ENCODE measurements at places on chromosomes 4 and X. TPM values are rescaled to one million over a fixed set of nuclear protein-coding genes. Genes with fewer than 3 reads are reported as not detected.

GRCh38 chr4:108272046-108272445, 103.3 kb upstream of the LEF1 start:
- DNase-seq: peak; percentile 88

GRCh38 chr4:119034276-119035008, 101.2 kb upstream of the MYOZ2 start:
- no peak for DNase-seq

Gene CT47B1
- total RNA-seq: not detected

DNA sequence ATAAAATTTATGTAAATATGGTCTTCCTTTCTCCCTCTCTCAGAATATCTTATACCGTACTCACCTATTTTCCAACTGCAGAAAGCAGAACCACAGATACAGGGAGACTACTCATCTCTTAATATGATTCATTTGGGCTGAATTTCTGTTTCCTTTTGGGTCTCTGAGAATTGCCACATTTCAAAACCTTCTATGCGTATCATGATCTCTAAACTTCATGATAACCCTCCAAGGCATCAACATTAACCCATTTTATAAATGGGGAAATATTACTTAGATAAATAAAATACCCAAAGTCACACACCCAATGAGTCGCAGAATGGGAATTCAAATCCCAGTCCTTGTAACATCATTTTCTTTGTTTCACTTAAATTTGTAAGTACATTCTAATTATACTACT, 16.6 kb upstream of the PRDM8 start:
- peak; percentile 56 for DNase-seq

Gene SRPX2
- total RNA-seq: 31.6 TPM

GRCh38 chr4:185654965-185655554, 119.8 kb upstream of the PDLIM3 start:
- no peak for DNase-seq

DNA sequence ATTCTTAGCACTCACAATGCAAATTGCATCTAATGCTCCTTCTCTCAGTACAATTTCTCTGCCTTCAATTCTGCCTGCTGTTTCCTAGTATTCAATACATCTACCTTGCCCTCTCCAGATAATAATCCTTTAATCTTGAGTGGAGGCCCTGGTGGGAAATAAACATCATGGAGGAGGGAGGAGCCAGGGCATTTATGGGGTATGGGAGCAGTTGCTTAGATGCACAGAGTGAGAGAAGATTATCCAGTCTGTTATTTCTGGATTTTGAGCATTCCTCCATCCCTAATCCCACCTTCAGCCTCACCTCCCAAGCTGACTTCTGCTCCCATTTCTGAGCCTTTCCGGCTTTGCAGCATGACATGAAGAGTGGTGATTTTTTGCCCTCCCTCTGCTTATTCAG, 127.9 kb upstream of the PPP3CA start:
- DNase-seq: no peak

DNA sequence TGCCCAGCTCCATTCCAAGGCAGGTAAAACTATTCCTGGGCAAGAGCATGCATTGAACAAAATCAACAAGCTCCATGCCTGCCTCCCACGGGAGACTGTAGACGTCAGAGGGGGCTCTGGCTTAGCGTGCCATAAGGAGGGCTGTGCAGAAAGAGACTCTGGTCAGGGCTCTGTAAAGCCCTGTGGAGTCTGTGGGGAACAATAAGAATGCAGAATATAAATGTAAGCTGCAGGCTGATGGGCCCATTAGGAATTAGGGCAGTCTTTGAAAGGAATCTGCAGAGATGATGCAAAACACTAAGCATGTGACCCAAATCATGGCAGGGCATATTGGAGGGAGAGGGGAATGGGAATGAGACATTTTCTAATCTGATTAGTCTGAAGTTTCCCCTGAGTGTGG, 170.3 kb downstream of the EFHC2 start:
- DNase-seq: no peak

Gene CT45A3
- not detected for total RNA-seq

- no peak for DNase-seq
Observed at GRCh38 chr4:113450295-113451080, 311.1 kb downstream of the CAMK2D start.

Gene C4orf33
- 6.6 TPM for total RNA-seq

- peak; percentile 35 for DNase-seq
Observed at GRCh38 chr4:158122501-158122900, 50.3 kb downstream of the GASK1B start.

DNA sequence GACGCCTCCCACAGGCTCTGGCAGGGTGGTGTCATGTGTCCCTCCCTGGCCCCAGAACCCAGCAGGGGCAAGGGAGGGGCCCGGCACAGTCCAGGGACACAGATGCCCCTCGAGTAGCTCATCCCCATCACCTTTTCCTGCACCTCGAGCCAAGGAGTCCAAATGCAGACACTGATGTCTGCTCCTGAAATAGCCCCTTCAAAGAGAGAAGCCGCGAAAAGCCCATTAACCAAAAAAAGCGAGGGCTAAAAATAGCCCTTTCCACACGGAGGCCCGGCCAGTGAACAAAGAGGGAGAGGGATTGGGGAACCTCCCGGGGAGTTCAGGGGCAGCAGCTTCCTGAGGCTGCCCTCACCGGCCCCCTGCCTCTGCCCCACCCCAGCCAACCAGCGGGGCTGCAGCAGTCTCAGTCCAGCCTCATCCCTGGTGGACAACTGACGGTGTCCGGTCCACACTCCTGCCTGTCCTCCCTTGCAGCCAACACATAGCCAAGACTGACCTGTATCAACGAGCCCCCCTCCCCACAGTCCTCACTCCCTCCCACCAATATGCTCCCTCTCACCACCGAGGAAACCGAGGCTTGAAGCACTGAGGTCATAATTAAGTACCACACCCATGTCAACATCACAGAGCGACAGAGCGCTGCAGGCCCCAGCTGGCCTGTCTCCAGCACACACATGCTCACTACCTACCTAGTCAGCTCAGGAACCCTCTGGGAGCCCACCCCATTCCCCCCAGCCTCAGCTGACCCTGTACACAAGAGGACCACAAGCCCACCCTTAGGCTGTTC, 23.9 kb downstream of the WDR1 start:
- no peak for DNase-seq

GRCh38 chr4:176921256-176921655, 128.5 kb upstream of the VEGFC start:
- peak; percentile 41 for DNase-seq

GRCh38 chr4:163540977-163541376, 46.5 kb downstream of the TMA16 start:
- DNase-seq: peak; percentile 76

Gene HAND2
- 1.1 TPM for total RNA-seq

Gene PCSK1N
- 0.26 TPM for total RNA-seq

GRCh38 chrX:63744850-63745394, 40.1 kb downstream of the ARHGEF9 start:
- no peak for DNase-seq

GRCh38 chr4:163072222-163072621, 94.5 kb downstream of the NAF1 start:
- peak; percentile 65 for DNase-seq

Gene MGARP
- 0.13 TPM for total RNA-seq
